Adrenal gland (tissue), 19 donors: ENCODE measurements at places on chromosomes 11 and 22. TPM values are rescaled to one million over a fixed set of nuclear protein-coding genes. Genes with fewer than 3 reads are reported as not detected.

SGSM1 gene
- total RNA-seq: 4.4 TPM

FADS2 gene
- total RNA-seq: 495 TPM

RRP7A gene
- total RNA-seq: 24.0 TPM

GRCh38 chr22:43399338-43399979, 12.4 kb upstream of the MPPED1 start:
- DNase-seq: no peak
- H3K4me1 ChIP-seq: no peaks in the 10 kb centered on the region
- H3K36me3 ChIP-seq: no peaks in the 10 kb centered on the region
- no peak overlapping the region for H3K27ac ChIP-seq

DNA sequence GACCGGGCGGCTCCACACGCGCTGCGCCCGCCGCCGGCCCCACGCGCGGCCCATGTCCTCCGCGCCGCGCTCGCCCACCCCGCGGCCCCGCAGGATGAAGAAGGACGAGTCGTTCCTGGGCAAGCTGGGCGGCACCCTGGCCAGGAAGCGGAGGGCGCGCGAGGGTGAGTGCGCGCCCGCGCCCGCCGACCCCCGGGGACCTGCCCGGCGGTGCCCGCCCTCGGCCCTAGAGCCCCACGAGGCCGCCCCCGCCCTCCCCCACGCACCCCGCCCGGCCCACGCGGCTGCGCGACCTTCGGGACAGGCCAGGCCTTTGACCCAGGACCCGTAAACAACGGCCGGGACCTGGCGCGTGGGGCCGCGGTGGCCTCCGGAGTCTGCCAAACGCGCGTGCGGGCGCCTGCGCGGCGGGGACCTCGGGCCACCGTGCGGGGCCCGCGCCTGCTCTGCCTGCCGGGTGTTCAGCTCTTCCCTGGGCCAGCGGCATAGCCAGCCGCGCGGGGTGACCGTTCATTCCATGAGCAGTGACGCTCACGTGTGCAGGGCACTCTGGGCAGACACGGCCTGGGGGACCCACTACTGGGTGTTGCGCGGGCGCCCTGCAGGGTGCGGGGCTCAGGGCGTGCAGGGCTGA, at the start of gene PARVB:
Gene PARVB (plus strand): TSS at position 15 of the 634 bp plus-strand sequence. CDS start 38 bp downstream, at position 53.
- peaks cover 21% of the 10 kb centered on the region for H3K4me1 ChIP-seq
- H3K27me3 ChIP-seq: no peaks in the 10 kb centered on the region
- DNase-seq: peak; percentile 58
- peak within 1 kb of the TSS; percentile 71 for H3K27ac ChIP-seq
- H3K4me3 ChIP-seq: no peak within 1 kb of the TSS
- no peaks in the 10 kb centered on the region for H3K36me3 ChIP-seq

- H3K4me1 ChIP-seq: peaks cover 31% of the 10 kb centered on the region
- H3K27ac ChIP-seq: no peak overlapping the region
- DNase-seq: no peak
- H3K27me3 ChIP-seq: no peaks in the 10 kb centered on the region
- peaks cover 13% of the 10 kb centered on the region for H3K36me3 ChIP-seq
Measured at GRCh38 chr11:78564490-78565467, 9.9 kb downstream of the NARS2 start.
